ENCODE measurements at places on chromosomes 1 and 21.

- DNase-seq, result no peak
Measured at GRCh38 chr21:33355996-33356395, 31.2 kb downstream of the IFNAR1 start.

- DNase-seq, result peak; percentile 91
Measured at GRCh38 chr1:231211005-231211857, 29.8 kb upstream of the GNPAT start.

DNA sequence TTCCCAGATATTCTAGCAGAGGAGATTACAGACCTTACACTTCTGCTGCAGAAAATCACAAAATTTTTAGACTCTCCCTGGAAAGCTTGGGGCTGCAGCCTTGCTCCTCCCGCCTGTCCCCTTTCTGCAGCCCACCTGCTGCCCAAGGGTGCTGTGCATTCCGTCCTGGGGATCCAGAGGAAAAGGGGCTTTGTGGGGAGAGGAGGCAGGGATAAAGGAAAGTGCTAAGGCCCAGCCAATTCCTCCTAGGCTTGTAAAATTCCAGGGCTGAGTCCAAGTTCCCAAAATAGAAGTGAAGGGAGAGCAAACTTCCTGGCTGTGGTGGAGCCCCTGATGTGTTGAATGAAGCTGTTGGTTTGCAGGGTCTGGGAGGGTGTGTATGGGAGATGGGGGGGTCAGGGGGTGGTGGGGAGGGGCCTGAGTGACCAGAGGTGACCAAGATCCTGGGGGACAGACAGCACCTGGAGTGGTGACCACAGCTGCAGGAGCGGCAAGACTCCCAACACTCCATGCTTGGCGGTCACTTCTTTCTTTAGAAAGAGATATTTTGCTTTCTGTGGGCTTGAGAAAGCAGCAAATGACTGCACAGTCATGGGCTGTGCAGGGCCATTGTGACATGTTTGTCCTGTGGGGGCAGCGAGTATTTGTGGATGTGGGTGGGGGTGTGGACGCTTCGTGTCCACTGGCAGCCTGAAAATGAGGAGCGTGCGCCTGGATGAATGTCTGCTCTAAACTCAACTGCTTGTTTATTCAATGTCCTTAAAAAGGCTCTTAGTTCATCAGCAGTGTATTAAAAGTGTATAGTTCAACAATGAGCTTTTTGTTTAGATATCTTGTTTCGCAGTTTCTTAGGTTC lies 68.4 kb downstream of the TLR5 start:
- no peak for DNase-seq

DNA sequence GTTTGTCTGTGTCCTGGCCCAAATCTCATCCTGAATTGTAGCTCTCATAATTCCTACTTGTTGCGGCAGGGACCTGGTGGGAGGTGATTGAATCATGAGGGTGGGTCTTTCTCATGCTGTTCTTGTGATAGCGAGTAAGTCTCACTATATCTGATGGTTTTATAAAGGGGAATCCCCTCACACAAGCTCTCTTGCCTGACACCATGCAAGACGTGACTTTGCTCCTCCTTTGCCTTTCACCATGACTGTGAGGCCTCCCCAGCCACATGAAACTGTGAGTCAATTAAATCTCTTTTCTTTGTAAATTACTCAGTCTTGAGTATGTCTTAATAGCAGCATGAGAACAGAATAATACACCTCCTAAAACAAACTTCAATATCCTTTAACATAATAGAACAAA lies 1065.6 kb downstream of the PLA2G4A start:
- no peak for DNase-seq

DNA sequence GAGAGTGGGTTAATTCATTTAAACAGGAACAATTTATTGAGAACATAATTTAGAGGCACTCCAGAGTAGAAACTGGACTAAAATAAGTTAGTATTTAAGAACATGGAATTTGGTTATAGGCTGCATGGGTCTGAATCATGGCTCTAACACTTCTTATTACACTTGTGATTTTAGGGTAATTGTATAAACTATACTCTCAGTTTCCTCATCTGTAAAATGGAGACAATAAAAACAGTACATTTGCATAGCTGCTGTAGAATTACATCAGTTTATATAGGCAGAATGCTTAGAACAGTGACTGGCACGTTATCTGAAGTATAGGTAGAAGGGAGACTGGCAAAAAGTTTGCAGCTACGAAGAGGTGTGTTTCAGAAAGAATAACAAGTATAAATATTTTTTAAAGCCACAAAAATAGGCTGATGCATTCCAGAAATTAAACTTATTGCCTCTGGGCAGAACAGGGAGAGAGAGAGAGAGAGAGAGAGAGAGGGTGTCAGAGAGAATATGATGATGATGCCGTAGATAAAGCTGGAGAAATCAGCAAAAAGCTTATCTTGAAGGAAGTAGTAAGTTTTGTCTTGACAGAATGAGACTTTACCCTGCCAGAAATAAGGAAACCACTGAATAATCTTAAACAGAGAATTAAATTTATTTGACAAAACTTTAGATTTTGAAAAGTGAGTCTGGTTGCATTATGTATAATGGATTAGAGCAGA lies 8.1 kb upstream of the OR6K3 start:
- no peak for DNase-seq

DNA sequence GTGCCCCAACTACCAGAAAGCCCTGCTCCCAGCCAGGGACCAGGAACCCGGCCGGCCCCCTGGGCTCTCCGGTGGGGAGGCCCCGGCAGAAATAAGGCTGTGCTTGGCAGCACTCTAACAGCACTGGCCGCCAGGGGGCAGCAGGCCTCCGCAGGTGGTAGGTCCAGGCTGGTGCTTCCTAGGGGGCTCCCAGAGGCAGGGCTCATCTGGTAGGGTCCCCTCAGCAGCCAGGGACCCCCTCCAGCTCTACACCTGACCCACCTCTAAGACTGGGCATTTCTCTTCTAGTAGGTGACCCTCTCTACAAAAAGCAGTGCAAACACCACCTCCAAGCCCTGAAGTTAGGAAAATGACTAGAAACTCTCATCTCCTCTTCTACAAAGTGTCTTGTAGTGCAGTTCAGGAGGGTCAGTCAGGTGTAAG lies 85.6 kb downstream of the STUM start:
- peak; percentile 91 for DNase-seq

DNA sequence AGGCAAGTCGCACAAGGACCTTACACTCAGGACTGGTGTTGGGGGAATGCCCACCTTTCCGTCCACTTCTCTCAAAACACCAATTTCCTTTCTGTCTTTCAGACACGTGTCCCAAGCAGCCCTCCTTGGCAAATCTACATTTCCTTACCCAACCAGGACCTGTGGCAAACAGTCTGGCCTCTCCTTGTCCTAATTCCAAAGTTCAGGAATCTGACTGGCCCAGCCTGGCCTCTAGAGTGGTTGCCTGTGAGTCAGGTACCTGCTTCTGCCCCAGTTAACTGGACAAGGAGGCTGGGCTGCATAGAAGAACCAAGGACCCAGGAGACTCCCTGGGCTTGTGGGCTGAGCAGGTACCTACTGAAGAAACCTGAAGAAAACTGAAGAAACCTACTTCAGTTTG lies 34.3 kb upstream of the CITED4 start:
- no peak for DNase-seq

DNA sequence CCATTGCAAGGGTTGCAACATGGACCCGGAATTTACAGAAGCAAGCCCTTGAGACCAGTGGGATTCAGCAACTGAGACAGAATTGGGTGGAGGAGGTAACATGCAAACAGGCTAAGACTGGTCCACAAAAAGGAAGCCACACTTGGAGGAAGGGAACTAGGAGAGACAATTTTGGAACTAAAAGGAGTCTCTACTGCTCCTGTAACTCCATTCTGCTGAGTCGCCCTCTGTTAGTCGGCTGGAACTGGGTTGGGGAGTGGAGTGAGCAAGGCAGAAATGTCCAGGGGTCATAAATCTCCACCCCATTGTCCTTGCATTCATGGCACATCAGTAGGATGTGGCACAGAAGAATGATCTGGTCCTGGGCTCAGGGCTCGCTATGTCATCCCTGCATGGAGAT lies 5.1 kb downstream of the LAMB3 start:
- no peak for DNase-seq

DNA sequence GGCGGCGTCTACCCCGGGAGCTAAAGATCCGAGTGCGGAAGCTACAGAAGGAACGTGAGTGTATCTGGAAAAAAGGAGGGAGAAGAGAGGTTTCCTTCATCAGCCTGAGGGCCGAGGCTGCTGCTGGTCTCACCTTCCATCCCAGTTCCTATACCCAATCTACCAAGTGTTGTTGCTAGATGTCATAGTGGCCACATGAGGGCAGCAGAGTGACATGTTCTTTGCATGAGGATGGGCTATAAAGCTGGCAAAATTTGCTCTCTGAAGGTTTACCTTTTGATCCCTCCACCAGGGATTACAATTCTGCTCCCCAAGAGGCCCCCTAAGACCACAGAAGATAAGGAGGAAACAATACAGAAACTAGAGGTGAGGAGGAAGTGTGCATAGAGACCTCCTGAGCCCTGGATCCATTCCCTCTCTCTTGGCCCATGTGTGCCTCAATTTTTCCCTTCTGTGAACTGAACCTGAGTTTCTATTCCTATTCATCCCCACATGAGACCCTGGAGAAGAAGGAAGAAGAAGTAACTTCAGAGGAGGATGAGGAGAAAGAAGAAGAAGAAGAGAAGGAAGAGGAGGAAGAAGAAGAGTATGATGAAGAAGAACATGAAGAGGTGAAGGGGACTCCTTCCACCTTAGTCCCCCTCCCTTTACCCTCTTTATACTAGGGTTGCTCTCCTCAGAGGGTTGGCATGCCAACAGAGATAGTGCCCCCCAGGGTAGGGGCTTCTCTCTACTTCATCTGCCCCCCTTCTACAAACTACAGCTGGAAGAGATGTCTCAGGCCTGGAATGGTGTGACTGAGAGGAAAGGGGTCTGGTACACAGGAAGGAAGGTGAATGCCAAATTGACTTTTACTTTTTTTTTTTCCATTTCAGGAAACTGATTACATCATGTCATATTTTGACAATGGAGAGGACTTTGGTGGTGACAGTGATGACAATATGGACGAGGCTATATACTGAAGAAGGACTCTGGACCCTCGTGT lies 13.3 kb downstream of the POLR3GL start:
- DNase-seq, result peak; percentile 85

DNA sequence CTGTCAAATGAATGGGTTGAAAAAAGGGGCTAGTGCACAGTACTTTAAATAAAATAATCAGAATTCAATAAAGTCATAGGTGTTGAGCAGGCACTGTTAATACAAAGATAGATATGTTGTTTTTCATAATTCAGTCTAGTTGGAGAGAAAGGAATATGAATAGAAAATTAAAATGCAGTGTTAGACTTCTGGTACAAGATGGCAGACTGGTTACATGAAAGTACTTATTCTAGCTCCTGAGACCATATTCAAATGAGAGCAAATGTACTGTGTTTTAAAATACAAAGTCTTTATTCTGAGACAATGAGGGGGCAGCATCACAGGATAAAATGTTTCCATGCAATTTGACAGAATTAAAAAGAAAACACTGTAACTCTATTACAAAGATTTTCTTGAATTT lies 542.1 kb downstream of the COL11A1 start:
- DNase-seq, result no peak

DNA sequence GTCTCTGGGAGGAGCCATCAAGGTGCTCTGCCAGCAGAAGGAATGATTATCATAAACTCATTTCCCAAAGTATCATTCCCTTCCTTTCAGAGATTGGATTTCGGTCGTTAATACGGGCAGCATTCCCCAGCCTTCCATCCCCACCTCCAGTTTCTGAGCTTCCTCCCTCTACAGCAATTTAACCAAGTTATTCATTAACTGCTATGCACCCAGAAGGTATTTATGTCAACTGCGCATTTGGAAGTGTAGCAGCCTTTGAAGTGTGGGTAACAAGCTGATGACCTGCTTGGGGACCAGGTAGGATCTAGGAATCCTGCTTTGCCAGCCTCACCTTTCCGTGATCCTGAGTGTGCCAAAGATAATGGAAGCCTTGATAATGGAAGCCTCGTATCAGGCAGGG lies 172.4 kb upstream of the IGSF21 start:
- DNase-seq, result no peak

All from CD8-positive, alpha-beta T cell (primary cell).